ENCODE measurements at places on chromosomes 6 and 20.

DNA sequence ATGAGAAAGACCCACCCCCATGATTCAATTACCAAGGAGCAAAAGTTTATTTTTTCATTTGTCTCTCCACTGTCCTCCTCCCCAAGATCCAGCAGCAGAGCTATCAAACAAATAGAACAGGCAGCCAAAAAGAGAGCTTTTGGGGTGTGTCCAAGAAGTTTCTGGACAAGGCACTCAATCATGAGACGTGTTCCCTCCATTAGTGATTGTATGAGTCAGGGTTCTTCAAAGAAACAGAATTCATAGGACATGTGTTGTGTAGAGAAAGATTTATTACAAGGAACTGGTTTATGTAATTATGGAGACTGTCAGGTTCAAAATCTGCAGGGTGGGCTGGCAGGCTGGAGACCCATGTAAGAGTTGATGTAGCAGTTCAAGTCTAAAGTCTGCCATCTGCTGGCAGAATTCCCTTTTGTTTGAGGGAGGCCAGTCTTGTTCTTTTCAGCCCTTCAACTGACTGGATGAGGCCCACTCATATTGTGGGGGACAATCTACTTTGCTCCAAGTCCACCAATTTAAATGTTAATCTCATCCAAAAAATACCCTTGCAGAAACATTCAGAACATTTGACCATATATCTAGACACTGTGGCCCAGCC is 248.1 kb upstream of the OPRM1 start:
- DNase-seq: no peak

- no peak for DNase-seq
Observed at GRCh38 chr6:114284281-114284680, 58.5 kb downstream of the HS3ST5 start.

DNA sequence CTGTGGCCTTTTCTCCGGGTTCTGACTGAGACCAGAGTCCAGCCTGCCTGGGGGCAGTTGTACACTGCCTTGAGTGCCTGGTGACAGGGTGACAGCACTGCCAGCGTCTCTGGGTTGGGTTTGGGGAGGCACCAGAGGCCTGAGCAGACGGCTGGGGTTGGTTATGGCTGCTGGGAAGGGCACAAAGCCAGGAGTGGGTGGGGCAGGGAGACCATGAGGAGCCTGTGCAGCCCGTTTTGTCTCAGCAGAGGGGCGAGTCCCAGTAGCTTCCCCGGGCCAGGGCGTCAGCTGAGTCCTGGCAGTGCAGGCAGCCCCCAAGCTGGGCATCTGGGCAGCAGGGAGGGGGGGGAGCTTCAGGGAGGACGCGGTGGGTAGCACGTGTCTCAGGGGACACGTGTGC is 15.3 kb upstream of the SULF2 start:
- DNase-seq: no peak

DNA sequence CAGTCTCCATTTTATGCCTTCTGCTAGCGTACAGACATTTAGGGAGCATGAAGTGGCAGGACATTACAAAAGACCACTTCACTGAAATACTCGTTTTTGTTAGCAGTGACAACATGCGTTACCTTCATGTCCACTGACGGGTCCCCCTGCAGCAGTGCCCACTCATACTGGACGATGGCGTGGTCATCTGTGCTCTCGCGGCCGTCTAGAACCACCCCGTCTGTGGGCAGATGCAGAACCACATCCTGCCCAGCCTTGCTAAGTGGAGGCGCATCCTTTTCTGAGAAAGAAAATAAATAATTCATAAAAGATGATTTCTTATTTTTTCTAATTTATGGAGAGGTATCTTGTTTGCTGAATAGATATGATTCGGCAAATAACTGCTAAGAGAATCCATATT is 11.3 kb downstream of the LRP11 start:
- no peak for DNase-seq

DNA sequence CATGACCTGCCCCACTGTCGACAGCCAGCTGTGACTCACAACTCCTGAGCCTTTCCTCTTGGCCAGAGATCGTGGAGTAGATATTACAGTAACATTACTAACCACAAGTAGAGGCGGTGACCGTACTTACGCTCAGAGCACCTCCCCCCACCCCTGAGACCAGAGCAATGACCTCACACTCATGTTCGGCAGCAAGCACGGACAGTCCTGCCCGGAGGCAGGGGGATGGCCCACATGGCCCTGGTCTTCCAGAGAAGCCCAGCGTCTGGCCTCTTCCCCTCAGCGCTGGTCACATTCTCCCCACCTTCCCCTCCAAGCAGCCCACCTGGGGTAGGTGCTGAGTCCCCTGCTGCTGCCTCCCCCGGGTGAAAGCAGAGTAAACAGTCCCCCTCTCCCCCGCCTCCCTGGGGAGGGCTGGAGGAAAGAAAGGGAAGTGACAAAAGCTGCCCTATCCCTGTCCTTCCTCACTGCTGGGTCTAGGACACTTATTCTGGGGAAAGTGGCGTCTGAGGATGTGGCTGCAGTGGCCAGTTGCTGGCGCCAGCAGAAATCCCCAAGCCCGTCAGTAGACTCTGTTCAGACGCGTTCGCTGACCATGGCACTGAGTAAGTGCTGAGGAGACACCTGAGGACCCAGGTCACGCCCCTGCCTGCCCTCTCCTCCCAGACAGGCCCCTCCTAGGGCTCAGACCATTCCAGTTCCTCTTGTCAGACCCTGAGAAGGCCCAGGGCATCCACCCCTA is 68.5 kb downstream of the MRPL14 start:
- DNase-seq: peak; percentile 95

- DNase-seq: no peak
Observed at GRCh38 chr20:33423141-33423834, 20.3 kb downstream of the SNTA1 start.

- DNase-seq: no peak
Observed at GRCh38 chr20:60892095-60892813, 359.8 kb upstream of the CDH4 start.

GRCh38 chr6:158631678-158632537 is 12.6 kb downstream of the DYNLT1 start:
- DNase-seq: no peak

DNA sequence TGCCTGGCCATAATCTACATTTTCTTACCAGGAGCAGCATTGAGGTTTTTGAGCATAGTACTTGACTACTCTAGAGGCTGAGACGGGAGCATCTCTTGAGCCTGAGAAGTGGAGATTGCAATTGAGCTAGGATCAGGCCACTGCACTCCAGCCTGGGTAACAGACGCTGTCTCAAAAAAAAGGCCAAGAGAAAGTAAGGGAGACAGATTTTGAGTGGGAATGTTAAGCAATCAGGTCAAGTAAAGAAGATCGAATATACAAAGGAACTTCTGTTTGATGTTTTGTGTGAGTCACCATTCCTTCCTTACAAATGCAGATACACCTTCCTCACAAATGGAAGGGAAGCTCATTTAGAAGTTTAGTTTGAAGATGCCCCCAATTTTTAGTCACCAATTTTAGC is 4.4 kb downstream of the PNRC1 start:
- no peak for DNase-seq

- DNase-seq: no peak
Observed at GRCh38 chr6:22164236-22164635, 132.6 kb downstream of the PRL start.

- DNase-seq: no peak
Observed at GRCh38 chr6:73409395-73409794, 14.8 kb downstream of the DDX43 start.

DNA sequence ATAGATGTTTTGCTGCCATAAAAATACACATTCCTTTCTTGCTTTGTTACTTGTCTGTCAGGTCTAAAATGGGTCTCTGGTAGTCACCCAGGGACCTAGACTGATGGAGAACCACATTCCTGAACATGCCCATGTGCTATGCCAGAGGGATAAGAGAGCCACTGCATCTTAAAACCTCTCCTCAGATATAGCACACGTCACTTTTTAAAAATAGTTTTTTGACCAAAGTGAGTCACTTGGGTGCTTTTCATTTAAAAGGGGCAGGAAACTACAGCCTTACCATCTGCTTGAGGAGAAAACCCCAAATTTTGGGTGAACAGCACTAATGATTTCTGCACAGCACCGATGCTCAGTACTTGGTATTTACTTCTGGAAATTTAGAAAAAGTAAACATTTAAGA is 197.8 kb downstream of the OGFRL1 start:
- DNase-seq: no peak

GRCh38 chr6:154039231-154039842 is at the start of gene OPRM1:
TSS of gene OPRM1 (plus strand) at chr6:154039240. CDS start at chr6:154039545, 305 bp downstream.
- no peak for DNase-seq

DNA sequence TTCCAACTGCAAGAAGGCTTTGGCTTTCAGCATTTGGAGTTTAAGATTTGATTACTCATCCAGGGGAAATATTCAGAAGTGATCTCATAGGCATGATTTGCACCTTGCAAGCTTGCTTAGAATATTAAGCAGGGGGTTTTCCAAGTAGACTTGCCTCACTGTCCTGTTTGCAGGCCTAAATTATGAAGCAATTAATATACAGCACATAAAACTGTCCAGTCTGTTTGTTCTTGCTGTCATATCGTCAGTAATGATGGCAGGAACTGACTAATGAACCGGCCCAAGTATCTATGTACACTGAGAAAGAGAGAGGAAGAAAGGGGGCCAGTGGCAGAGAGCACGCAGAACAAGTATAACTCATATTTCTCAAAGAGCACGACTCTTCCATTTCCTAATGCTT is 212.5 kb upstream of the SUPT3H start:
- peak; percentile 91 for DNase-seq

- DNase-seq: no peak
Observed at GRCh38 chr20:7275645-7276237, 508.3 kb downstream of the BMP2 start.

DNA sequence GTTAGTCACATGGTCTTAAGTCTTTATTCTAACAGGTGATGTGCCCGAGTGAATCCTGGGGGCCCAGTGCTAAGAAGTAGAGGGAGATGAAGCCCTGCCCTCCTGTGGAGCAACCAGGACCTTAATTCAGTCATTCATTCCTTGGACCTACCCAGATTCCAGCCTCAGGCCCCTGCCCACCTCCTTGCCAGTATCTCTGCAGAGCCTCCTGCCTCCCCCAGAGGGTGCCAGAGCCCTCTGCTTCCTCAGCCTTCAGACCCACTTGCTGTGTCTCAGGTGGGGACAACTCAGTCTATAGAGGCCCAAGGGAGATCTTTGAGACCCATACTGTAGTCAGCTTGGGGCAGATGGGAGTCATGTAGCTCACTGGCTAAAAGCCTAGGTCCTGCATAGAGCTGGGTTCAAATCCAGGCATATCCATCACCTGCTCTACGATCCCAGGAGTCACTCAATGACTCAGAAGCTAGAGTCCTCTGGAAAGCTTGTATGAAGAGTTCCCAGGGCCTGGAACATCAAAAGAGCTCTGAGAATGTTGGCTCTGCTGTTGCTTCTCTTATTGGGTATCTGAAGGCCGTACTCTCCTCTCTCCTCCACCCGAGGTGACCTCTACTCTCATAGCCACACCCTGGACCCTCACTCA is 3.9 kb upstream of the SIGLEC1 start:
- no peak for DNase-seq

DNA sequence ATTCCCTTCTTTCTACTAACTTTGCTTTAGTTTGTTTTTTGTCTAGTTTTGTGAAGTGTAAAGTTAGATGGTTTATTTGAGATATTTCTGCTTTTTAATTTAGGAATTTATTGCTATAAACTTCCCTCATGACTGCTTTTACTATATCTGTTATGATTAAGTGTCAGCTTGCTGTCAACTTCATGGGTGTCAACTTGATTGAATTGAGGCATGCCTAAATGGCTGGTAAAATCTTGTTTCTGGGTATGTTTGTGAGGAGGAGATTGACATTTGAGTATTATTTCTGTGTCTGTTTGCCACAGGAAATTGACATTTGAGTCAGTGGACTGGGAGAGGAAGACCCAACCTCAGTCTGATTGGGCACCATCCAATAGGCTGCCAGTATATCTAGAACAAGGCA is 1147.0 kb upstream of the EYS start:
- no peak for DNase-seq

DNA sequence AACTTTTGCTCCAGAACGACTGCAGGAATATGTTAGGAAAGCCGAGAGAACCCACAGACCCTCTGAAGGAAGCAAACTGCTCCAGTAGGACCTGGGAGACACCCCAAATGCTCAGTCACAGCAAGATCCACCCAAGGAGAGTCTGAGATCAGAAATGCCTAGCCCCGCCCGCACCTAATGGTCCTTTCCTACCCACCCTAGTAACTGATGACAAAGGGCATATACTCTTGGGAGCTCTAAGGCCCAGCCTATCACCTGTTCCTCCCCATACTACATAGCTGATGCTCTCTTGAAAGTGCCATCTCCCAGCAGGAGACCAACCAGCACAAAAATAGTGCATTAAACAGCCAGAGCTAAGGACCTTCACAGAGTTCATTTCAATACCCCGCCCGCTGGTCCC is 67.6 kb downstream of the CD2AP start:
- no peak for DNase-seq

GRCh38 chr6:12291071-12291838 is 1.1 kb downstream of the EDN1 start:
- DNase-seq: no peak

- peak; percentile 48 for DNase-seq
Observed at GRCh38 chr6:21305893-21306332, 287.6 kb upstream of the SOX4 start.

DNA sequence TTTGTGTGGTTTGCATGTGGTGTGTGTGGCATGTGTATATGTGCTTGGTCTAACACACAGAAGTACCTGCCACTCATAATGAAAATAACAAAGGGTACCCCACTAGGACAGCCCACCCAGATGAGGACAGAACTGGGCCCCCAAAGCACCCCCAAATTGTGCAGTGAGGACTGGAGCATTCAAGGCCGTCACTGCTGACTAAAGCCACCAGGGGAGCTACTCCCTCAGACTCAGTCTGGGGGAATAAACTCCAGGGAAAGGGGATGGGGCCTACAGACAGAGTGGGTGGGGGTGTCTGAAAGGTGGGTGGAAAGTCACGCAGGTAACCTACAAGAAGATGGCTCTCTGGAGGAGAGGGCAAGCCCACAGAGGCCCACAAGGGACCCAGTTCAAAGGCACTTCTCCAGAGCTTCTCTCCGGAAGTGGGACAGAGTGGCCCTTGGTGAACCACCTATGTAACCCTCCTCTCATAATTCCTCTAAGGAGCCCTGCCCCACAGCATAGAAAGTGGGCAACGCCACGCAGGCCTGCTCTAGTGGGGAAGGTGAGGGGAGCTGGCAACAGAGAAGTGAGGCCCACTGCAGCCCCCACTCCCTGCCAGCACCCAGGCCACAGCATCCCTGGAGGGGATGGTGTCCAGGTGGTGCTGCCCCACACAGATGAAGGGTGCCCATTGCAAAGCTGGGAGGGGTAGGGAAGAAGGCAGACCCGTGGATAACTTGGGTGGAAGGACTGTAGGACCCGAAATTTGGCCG is 122.8 kb upstream of the MAFB start:
- no peak for DNase-seq

- no peak for DNase-seq
Observed at GRCh38 chr20:11182720-11183119, 508.9 kb upstream of the JAG1 start.

GRCh38 chr6:156657296-156657695 is 119.9 kb upstream of the ARID1B start:
- DNase-seq: no peak

GRCh38 chr6:80959034-80959433 is 793.4 kb downstream of the TENT5A start:
- no peak for DNase-seq

All from epithelial cell of proximal tubule (primary cell).